SJSA1 (cell line): ENCODE measurements at places on chromosomes 5 and 9.

GRCh38 chr5:154470947-154471870 is 6.8 kb downstream of the HAND1 start:
- no peak for DNase-seq

- no peak for DNase-seq
Observed at GRCh38 chr9:126882746-126883145, 22.3 kb downstream of the ZBTB34 start.

DNA sequence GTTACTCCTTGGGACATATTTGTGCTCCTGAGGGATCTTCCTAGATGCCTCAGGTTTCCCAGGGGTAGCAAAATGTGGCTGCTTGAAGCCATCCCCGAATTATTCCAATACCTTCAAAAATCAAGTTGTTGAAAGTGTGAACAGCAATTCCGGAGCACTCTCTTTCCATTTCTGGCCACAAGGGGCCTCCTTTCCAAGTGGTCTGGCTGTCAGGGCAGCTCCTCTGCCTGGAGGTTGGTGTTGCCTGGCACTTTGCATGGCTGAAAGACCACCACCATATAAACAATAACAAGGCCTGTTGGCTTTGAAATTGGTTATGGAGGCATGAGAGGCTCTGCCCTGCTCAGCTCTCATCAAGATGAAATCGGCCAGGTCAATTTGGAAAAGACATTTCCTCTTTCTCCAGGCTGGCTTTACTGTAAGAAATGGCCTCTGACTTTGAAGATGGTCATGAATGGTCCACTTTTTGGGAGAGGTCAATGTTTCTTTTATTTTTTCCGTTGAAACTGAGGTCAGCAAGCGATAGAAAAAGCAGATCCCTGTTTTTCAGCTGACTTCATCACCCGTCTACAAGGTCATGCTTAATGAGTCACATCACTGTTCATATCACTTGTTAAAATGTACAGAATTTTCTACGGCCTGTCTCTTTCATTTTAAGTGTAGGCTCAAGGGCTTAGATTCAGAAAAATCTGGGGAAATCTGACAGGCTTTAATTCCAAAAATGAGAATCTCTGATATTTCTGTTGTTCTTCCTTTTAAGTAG is 481.1 kb upstream of the ZNF608 start:
- no peak for DNase-seq

GRCh38 chr9:34271265-34272006 is 57.6 kb downstream of the KIF24 start:
- DNase-seq = no peak

DNA sequence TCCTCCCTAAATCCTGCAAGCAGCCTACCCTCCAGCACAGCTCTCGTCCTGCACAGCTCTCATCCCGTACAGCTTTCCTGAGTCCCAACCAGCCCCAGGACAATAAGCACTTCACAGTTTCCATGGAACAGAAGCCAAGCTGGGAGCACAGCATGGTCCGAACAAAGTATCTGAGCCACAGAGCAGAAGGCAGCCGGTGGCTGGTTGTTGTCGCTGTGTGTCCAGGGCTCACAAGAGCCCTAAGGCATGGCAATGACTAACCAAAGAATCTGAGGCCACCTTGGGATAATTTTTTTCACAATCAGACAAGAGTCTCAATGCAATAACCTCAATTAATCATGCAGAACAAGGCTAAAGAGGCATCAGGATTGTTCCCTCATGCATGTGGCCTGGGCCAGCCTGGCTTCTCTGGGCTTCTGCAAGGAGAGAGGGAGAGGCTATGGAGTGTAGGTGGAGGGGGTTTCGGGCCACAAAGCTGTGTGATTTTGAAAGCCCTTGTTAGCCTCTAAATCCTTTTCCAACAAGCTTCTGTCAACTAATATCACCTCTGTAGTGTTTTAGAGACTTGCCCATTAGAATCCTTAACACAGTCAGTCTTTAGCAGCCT is 323.4 kb downstream of the PIK3R1 start:
- DNase-seq = no peak

GRCh38 chr9:131262327-131263032 is 13.8 kb downstream of the FAM78A start:
- DNase-seq = no peak

GRCh38 chr5:82356808-82357671 is 78.9 kb upstream of the RPS23 start:
- peak; percentile 71 for DNase-seq

DNA sequence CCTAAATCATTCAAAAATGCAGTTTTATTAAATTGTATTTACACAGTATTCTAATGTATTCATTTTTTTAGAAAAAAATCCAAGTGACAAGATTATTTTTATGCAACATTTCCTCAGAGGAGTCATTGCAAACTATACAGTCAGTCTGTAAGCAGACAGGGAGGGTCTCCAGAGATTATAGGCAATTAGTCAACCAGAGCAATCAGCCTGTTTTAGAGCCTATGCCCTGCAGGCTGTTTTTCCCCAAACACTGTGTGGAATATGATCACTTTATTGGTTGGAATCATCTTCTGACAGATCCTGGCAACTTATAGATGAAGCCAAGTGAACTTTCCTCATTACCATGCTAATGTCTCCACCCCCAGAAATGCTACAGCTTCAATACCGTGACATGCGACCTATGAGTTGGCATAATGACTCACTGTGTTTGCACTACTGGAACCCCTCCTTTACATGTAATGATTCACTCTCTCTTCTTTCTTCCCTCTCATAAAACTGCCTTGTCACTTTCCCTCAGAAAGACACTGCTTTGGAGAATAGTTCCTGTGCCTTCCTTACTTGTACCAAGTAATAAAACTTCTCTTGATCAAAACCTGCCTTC is 577.7 kb upstream of the FTMT start:
- peak; percentile 72 for DNase-seq

DNA sequence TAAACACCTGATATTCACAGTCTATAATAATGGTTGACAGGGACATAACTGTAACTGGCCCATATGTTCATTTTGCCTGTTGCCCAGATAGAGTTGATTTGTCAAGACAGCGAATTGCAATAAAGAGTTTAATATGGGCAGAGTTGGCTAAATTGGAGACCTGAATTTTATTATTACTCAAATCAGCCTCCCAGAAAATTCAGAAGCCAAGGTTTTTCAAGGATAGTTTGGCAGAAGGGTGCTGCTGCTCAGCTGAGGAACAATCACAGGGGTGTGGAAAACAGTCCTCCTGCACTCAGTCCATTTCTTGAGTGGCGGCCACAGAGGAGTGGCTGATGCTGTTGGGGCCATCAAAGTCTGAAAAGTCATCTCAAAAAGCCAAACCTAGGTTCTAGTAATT is 19.0 kb downstream of the ANXA2R start:
- DNase-seq = no peak

DNA sequence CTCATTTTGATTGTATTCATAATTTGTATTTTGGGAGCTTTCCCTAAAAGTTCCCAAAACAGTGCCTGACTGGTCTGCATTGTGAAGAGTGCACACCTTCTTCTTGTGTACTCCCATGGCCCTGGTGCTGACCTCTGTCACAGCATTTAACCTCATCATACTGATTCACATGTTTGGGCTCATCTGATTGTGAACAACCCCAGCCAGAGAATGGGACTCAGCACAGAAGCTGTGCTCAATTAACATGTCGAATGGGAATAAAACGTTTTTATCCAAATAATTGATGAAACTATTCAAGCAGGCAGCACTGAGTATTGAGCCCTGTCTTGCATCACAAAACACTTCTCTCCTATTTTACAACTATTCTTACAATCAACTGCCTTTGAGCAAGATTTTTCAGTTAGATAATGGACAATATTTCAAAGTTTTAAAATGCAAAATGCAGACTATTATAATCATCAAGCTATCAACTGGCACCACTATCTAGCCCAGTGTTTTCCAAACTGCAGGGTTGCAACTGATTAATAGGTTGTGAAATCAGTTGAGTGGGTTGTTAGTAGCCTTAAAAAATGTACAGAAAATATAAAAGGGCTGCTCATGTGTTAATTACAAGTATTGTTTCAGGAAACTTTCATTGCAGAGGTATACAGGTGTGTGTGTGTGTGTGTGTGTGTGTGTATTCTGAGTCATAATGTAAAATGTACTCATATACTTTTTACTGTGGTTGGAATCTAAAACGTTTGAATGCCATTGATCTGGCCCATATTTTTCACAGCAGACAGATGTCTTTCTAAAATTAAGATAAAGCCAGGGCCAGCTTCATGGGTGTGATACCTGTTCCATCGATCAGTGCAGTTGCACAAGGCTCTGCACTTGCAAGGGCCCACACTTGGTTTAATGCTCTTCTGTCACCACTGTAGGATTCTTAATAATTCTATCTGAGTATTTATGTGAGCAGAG is 190.5 kb downstream of the PIK3R1 start:
- DNase-seq = no peak

DNA sequence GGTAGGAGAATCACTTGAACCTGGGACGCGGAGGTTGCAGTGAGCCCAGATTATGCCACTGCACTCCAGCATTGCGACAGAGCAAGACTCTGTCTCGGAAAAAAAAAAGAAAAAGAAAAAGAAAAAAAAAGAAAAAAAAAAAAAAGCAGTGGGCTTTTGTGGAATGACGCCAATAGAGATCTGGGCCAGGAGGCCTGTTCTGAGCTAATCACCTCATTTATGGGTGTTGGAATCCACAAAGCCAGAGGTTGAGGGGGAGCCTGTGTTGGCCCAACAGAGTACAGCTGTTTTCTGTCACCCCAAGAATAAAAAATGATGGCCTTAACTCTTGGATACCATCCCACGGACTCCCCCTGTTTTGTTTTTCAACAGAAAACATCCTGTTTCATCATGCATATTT is 18.5 kb downstream of the OSTF1 start:
- DNase-seq = no peak

DNA sequence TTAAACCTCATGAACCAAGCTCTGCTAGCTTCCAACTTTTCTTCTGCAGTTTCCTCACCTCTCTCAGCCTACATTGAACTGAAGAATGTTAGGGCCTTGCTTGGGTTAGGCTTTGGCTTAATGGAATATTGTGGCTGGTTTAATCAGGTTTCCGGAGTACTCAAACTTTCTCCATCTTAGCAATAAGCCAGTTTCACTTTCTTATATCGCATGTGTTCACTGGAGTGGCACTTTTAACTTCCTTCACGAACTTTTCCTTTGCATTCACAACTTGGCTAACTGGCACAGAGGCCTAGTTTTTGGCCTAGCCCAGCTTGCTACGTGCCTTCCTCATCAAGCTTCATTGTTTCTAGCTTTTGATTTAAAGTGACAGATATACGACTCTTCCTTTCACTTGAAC is 81.0 kb upstream of the MAST4 start:
- no peak for DNase-seq

- peak; percentile 87 for DNase-seq
Observed at GRCh38 chr5:89036704-89037489, 153.9 kb upstream of the MEF2C start.

GRCh38 chr9:84811072-84811750 is 141.7 kb downstream of the NTRK2 start:
- DNase-seq = no peak

- DNase-seq = no peak
Observed at GRCh38 chr5:93421987-93422401, 159.0 kb downstream of the NR2F1-AS1 start.

- DNase-seq = no peak
Observed at GRCh38 chr5:19605846-19606407, 382.1 kb downstream of the CDH18 start.

GRCh38 chr5:67577424-67577823 is 380.8 kb upstream of the CD180 start:
- no peak for DNase-seq

DNA sequence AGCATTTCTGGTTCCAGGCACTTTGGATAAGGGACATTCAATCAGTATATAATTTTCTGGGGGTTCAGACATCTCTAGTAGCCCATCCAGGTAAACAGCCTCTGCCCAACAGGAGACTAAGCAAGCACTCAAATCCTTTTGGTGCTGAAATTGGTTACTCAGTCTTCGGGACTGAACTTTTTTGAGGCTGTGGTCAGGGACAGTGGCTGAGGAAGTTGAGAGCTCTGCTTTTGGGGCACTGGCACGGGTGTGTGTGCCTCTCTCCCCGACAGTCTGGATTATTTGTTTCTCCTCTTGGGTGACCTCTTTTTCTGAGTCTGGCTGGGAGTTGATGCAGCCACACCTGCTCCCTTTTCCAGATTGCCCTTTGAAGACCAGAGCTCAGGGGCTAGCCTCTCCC is 47.6 kb downstream of the ACER2 start:
- DNase-seq = no peak

DNA sequence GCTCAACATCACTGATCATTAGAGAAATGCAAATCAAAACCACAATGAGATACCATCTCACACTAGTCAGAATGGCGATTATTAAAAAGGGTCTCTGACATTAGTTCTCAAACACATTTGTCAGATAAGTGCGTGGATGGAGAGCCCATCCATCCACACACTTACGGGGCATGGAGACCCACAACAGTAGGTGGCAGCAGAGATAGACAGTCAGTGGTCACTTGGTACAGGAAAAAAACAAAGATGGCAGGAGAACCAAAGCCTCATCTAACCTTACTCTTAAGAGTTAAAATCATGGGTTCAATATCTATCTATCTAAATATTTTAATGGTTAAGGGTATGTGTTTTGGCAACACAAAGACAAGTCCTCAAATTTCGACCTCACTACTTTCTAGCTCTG is 1378.7 kb upstream of the C9orf72 start:
- DNase-seq = no peak

DNA sequence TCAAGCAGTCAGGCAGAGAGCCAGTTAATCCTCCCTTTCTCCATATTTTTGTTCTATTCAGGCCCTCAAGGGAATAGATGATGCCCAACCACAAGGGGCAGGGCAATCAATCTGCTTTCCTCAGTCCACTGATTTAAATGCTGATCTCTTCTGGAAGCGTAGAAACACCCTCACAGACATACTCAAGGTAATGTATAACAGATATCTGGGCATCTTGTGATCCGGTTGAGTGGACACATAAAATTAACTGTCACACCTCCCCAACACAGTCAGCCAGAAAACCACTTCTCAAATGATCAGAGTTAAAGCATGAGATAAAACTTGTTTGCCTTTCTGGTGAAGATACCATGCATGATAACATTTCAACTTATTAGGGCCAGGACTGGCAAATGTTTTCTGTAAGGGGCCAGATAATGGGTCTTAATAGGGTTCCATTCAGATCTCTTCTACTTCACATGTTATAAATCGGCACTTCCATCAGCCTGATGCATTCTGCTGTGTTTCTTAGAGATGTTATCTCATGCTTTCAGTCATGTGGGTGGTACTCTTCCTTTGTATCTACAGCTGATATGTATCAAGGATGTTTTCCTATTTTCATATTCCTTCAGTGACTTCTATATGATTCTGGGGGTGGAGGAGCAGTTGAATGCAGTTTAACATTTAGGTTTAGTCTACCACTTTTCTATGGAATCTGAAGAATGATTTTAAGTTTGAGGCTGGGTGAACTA is 58.9 kb upstream of the CNTLN start:
- no peak for DNase-seq

DNA sequence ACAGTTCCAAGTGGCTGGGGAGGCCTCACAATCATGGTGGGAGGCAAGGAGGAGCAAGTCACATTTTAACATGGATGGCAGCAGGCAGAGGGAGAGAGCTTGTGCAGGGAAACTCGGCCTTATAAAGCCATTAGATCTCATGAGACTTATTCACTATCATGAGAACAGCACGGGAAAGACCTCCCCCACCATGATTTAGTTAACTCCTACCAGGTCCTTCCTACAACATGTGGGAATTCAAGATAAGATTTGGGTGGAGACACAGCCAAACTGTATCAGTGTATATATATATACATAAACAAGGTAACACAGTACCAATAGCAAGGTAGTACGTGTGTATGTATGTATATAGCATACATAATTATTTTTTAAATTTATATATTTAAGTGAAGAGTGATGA is 50.9 kb downstream of the NFX1 start:
- DNase-seq = no peak

- no peak for DNase-seq
Observed at GRCh38 chr5:79512049-79512448, 1.9 kb downstream of the HOMER1 start.

GRCh38 chr9:124079176-124079925 is 67.8 kb downstream of the LHX2 start:
- DNase-seq = peak; percentile 88
